AG09319 (cell line): ENCODE measurements at places on chromosomes 2 and 18.

DNA sequence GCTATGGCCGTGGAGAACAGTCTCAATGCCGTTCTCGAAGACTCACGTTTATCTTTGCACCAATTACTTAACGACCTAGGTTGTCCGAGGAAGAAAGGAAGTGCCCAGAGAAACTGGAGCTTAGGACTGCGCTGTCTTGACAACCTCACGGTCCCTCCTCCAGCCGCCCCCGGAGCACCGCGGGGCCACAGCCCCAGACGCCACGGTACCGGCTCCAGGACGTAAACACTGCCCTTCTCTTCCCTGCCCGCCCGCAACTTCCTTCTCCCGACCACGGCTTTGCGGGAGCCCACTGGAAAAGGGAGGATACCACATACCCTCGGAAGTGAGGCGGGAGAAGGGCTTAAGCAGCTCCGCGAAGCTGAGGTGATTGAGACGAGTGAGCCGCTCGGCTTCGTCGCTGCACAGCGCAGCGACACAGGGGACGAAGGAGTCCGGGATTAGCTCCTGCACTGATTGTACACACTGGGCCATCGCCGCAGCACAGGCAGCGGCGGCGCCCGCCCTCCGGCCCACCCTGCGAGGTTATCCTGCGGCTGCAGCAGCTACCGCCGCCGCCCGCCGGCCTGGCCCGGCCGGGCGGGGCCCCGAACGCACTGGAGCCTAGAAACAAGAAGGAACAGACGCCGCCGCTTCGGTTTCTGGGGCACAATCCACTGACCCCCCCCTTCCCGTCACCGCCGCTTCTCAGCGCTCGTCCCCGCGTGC is 483 bp downstream of the TRAPPC8 start:
- no peak for DNase-seq

DNA sequence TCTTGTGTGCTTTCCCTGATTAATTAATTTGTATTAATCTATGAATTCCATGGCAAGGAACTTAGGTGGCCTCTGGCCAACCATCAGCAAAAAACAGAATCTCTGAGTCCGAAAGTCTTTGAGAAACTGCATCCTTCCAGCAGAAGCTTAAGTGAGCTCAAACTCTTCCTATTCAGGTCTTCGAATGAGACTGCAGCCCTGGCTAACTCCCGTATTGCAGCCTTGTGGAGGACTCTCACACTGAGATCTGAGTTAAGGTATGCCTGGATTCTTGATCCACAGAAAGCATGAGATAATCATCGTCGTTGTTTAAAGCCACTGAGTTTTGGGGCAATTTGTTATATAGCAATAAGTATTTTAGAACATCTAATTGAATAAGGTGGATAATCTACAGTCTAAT is 1143.9 kb upstream of the NXPH2 start:
- DNase-seq, result no peak

GRCh38 chr2:55966401-55967118 is 43.0 kb upstream of the EFEMP1 start:
- DNase-seq, result no peak

DNA sequence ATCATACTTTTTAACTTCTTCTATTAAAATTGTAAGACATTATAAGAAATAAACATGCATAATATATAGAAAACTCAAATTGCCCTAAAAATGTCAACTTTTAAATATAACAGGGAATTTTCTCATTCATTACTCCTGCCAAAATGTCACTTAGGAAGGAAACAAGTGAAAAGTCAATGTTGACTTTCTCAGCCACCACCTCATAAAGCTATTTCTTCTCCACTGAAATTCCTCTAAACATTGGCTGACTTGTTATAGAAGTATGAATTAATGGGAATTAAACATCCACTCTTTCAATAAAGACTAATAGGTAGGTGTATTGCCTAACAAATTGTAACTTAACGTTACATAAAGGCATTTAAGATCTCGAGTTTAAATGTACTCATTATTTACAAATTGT is 499.7 kb upstream of the SYT4 start:
- DNase-seq, result no peak

DNA sequence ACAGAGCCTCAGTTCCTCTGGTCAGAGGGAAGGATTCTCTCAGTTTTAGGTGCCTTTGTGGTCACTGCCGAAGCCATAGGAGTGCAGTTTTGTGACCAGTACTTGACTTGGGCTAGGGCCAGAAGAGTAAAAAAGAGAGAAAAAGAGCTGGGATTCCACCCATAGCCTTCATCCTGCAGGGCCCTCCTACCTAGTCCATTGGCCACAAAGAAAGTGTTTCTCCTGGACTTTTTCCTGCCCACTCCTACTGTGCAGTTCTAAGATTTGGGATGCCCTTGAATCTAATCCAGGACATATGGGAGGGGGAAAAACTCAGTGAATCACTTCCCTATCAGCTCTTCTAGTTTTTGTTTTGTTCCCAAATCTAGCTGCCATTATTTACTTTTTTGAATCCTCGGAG is 26.0 kb downstream of the FAM117B start:
- no peak for DNase-seq

DNA sequence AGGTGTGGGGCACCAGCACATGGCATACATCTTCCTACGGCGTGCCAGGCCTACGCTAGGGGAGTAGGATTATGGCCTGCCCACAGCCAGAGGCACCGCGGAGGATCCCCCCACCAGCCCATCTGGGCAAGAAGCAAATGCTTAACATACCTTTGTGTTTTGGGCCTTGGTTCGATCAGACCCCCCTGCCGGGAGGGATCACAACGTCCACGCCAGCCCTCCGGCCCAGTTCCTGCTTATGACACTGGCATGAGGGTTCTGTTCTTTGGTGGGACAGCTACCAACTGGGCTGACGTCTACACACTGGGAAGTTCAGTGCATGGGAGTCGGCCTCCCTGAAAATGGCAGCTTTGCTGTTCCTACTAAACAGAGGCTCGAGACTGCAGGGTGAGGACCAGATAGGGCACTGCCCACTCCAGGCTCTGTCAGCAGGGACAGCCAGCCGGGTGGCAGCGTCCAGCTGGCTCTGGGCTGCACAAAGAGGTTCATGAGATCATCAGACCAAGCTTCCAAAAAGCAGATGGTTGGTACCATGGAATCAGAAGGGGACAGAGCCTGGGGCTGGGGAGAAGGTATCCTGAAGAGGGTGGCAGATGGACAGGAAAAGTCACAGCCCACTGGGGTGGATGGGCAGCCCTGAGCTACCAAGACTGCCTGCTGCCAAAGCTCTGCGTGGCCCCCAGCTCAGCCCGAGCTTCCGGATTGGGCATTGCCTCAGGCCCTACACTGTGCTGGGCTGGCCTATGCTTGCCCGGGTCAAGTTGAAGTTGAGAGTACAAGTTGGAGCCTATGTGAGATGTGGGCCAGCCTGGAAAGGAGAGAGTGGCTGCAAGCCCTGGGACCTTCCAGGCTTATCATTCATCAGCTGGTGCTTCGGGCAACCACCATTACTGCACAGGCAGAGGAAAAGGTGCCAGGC is 61.7 kb upstream of the TEX51 start:
- DNase-seq, result no peak

GRCh38 chr2:72924353-72925240 is 7.3 kb downstream of the EMX1 start:
- DNase-seq, result no peak
